ENCODE measurements at places on chromosomes 11 and 22.
A peak's percentile ranks its signal among the peaks of the same experiment; 100 is the strongest.

DNA sequence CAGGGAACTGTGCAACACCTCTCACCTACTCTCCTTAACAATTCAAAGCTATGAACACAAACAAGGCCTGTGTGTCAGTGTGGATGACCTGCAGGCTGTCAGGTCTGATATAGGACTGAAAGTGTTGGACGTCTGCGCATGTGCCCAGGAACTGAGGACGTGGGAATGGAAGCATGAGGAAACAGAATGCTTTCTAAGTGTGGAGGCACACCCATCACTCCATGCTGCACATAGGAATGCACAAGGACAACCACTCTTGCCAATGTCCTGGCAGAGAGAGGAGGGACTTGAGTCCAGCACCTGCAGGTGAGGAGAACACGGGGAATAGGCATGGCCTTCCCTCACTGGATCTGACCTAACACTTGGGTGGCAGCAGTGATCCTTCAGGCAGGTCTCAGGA lies 874.3 kb downstream of the OPCML start:
- DNase-seq = no peak

- no peak for DNase-seq
Measured at GRCh38 chr11:102522312-102523188, 8.0 kb downstream of the MMP7 start.

DNA sequence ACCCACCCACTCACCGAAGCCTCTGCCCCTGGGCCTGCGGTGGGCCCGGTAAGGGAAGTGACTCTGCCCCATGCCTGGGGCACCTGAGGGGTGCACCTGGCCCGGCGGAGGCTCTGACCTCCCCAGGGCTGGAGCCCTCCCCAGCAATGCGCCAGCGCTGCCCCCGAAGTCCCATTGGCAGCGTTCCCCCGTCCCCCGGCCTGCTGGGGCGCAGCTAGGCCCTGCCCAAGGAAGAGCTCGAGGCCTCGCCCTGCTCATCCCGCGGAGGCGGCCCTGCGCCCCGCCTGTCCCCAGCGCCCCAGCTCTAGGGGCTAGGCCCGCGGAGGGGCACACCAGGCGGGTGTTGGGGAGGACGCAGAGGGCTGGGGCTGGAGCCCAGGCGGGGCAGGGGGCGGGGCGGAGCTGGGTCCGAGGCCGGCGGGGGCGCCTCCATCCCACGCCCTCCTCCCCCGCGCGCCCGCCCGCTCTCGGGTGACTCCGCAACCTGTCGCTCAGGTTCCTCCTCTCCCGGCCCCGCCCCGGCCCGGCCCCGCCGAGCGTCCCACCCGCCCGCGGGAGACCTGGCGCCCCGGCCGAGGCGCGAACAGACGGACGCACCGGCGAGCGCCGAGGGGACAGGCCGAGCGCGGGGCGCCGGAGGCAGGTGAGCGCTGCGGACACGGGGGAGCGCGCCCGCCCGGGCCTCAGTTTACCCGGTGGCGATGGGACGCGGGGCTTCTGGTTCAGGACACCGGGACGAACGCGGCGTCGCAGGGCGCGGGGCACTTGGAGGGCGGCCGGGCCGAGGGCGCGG lies at the start of gene EPS8L2:
TSS of gene EPS8L2 (plus strand) at position 586 of the 793 bp plus-strand sequence. CDS start 3,177 bp downstream, outside the sequence.
- peak; percentile 58 for DNase-seq

GRCh38 chr11:66264914-66265313 lies 3.5 kb upstream of the RAB1B start:
- DNase-seq = no peak

GRCh38 chr22:22745225-22746060 lies 101.0 kb downstream of the GGTLC2 start:
- peak; percentile 60 for DNase-seq

DNA sequence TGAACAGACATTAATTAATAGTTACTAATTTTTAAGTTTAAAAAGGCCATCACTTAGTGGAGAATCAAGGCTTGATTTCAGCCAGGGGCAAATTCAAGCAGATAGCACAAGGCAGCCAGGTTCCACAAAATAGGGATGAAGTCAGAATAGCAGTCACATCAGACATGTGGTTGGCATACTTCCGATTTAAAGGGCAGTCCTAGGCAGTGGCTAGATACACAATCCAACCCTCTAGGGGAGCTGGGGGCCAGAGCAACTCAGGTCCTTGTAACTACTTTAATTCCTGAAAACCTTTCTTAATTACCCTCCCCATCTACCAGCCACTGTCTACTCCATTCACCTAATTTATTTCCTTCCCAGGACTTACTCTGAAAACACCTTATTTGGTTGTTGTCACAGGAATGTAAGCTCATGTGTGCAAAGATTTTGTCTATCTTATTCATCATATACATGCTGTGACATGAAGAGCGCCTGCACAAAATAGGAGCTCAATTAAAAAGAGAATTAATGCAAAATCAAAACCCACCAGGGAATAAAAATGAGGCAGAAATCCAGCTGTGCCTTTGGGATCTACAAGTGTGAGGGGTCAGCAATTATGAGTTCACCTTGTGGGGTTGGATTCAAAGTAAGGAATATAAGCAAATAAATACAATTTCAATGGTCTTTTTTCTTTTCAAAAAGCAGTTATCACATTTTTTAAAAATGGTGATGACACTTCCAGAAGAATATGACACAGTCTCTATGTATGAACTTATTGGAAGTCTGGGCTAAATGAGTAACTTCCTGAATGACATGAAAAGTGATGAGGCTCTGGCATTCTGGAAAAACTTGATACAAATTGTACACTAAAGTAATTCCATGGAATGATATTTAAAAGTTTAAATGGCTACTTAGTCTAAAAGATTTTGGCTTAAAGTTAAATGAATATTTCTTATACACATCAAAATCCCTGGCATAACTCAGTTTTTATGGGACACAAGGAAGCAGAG lies 53.8 kb downstream of the COPB1 start:
- DNase-seq = no peak

DNA sequence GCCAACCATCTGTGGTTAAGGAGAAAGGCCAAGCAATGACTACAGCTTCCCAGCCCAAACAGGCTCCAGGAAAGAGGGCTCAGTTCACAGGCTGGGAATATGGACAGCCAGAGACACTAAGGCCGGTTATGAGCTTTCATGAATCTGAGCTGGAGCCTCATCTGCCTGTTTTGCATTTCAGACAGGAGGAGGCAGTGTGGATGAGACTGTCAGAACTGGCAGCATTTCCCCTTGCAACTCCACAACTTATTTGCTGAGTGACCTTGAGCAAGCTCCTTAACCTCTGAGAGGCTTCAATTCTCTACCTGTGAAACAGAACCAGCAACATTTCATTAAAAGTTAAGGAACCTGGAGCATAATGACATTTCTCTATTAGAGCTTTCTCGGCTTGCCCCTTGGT lies 264.0 kb downstream of the ETS1 start:
- no peak for DNase-seq

DNA sequence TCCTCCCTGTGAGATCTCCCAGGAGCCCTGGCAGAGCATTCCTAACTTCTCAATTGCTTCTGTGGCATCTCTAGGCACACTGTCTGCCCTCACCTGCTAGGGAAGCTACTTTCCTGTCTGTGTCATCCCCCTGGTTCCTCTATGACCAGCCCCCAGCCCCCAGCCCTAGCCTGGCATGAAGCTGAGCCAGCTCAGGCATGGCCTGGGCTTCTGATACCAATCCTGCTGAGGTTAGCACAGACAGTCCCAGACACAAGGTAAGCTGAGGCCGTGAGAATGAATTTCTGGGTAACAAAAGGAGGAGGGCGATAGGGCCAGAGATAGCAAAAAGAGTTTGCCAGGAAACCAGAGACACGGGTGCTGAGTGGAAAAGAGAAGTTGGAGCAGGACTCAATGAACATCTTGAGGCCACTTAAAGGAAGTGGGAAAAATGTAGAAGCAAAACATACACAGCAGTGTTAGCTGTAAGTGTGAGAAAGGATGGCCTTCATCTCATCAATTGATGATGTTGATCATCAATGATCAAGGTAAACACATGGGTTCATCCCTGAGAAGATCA lies 87.6 kb upstream of the PICALM start:
- no peak for DNase-seq

GRCh38 chr11:59192446-59193020 lies 20.2 kb downstream of the MPEG1 start:
- DNase-seq = no peak

- no peak for DNase-seq
Measured at GRCh38 chr22:49979587-49980264, 19.2 kb downstream of the PIM3 start.

- no peak for DNase-seq
Measured at GRCh38 chr11:118370774-118371173, 11.4 kb downstream of the UBE4A start.

DNA sequence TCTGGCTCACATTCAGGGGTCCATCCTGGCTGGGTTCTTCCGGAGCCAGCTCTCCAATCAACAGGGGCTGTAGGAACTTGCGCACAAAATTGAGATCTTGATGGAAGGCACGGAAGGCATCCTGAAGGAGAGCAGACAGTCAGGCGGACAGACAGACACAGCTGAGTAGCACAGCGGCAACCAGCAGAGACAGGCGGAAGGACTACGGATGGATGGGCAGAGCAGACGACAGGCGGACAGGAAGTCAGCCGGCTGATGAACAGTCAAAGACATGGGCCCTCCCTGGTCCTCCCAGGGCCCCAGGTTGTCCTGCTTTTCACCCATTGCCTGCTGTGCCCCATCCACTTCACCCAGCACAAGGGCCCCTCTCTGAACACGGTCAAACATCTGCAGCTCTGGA lies 11.3 kb downstream of the FADS3 start:
- DNase-seq = no peak

All from mucosa of gallbladder (tissue), 1 donor.